ENCODE measurements at places on chromosomes 2 and 18.

DNA sequence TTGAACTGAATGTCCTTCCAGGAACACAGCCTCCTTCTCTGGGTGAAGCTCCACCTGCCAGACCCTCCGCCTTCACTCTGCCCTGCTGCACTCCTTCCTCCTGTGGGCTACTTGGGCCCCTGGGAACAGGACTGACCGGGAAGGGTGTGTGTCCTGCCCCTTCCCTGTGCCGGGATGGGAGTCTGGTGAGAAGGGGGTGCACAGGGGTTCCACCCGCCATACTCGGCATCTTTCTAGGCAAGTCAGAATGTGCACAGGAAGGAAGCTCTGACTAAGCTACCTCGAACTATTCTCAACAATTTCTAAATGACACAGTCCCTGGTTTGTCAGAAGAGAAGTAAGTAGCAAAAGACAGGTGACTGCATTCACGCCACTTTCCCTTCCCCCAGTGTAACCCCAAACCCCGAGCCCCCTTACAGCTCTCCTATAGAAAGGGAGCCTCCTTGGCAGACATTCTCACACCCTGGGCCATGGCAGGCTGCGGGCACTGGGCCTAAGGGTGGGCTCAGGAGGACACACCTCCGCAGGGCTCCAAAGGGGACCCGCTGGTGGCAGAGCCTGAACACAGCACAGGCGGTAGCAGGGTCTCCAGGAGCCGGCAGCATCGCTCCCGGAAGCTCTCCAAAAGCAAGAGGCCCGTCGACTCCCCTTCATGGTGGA is 184.1 kb downstream of the HDAC4 start:
- DNase-seq = no peak

GRCh38 chr18:44679914-44680272 is 795 bp upstream of the SETBP1 start:
- DNase-seq = no peak

DNA sequence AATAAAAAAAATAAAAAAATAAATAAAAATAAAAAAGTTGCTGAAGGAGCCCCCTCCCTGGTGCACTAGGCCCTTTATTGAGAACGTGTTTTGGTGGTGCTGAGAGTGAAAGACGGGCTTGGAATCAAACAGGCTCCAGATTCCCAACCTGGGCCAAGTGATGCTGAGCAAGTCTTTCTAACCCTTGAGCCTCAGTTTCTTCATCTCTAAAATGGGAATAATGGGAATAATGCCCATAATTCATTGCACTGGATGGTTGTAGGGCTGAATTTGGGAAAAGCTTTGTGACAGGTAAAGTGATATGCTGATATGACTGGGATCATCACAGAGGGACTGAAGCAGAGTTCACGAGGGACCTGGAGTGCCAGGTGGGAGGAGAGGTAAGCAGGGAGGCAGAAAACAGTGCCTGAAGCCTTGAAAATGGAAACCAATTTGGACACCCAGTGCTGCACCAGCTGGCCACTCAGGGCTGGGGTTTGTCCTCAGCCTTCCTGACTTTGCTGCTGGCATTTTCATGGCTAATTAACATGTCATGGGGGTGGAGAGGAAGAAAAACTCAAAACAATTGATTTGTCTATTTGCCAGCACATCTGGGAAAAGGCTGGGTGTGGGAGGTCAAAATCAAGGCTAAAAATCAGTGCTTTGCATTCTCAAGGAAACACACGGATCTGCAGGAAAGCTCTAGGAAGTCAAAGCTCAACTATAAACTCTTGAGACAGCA is 241.3 kb downstream of the LOXHD1 start:
- DNase-seq = no peak

DNA sequence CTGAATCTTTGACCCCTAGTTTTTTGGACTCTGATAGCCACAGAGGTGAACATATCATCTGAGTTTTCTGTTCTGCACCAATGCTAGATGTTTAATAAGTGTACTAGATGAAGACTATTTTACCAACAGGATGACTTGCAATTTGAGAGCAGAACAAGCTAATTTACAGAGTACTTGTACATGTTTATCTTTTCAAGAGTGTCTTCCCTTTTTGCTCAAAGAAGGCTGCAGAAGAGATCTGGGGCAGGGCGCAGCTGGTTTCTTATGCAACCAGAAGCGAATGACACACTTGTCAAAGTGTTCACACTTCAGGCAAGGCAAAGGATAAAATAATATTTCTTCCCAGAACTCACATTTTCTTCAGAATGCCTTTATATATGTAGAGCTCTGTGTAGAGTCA is 86.0 kb downstream of the VWA3B start:
- DNase-seq = no peak

DNA sequence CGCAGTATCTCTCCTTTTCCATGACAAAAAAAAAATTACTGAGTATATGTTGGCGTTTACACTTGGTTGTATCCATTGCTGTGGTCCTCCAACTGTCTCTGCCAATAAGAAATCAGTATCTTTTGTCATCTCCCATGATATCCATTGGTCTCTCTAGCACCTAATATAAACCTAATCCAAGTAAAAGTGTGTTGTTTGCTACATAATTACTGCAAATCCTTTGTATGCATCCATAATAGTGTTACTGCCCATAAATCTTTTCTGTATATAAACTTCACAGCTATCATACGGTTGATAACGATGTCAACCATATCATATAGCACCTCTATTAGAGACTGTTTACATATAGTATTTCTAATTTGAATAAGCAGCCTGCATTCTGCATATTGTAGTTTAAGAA is 226.9 kb downstream of the AGPS start:
- DNase-seq = no peak

DNA sequence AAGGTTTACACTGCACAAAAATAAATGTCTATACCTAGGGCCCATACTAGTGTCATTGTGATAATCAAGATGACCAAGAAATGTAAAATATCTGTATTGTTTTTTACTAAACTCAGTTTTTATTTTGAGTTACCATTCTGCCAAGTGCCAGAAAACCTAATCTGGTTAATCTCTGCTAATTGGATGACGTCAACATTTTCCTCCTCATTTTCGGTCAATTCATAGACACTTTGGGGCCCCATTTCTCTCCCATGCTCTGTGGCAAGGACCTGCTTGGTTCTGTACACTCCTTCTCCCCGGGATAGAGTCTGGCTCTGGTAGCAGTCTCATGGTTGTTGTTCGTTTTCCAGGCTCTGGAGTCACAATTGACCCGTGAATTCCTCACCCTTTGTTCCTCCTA is 186.5 kb upstream of the TCF4 start:
- no peak for DNase-seq

DNA sequence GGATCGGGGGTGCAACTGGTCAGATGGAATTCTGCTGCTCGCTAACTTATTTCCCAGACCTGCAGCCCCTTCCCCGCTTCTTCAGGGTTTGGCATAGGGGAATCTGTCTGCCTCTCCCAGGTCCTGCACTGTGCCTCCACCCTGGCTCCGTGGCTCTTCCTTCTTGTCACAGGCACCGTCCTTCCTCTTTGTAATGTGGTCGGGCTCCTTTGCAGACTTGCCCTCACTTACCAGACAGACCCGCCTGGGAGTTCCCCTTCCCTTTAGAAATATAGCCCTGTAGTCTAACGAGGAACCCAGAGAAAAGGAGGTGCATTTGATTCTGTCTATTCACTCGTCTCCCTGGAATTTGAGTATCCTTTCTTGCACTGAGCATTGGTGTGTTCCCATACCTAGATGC is 63.9 kb upstream of the PAX8 start:
- no peak for DNase-seq

GRCh38 chr2:85888020-85888683 is 638 bp downstream of the ST3GAL5 start:
- DNase-seq = no peak

DNA sequence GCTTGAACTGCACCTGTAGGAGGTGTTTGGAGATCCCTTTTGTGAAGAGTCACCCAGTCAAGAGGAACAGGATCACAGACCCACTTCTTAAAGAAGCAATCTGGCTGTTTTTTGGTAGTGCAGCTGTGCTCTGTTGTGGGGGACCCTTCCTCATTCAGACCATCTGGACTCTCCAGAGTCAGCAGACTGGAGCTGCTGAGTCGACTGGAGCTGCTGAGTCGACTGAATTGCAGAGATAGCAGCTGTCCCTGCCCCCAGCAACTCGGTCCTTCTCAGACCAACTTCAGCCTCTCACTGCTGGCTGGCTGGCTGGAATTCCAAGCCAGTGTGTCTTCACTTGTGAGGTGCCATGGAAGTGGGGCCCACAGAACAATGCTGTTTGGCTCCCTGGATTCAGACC is 56.8 kb downstream of the GTF3C3 start:
- DNase-seq = no peak

DNA sequence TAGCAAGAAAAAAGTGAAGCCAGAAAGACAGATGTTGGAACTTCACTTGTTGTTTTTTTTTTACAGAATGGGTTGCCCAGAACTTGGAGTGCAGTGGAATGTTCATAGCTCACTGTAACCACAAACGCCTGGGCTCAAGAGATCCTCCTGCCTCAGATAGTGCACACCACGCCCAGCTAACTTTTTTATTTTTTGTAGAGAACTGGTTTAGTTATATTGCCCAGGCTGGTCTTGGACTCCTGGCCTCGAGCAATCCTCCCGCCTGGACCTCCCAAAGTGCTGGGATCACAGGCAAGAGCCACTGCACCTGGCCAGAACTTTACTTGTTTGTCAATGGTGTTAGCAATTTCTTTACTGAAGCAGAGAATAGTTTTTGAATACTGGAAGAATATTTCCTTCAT is 11.9 kb upstream of the ASPRV1 start:
- peak; percentile 56 for DNase-seq

- no peak for DNase-seq
Measured at GRCh38 chr2:104385743-104386142, 468.2 kb upstream of the POU3F3 start.

DNA sequence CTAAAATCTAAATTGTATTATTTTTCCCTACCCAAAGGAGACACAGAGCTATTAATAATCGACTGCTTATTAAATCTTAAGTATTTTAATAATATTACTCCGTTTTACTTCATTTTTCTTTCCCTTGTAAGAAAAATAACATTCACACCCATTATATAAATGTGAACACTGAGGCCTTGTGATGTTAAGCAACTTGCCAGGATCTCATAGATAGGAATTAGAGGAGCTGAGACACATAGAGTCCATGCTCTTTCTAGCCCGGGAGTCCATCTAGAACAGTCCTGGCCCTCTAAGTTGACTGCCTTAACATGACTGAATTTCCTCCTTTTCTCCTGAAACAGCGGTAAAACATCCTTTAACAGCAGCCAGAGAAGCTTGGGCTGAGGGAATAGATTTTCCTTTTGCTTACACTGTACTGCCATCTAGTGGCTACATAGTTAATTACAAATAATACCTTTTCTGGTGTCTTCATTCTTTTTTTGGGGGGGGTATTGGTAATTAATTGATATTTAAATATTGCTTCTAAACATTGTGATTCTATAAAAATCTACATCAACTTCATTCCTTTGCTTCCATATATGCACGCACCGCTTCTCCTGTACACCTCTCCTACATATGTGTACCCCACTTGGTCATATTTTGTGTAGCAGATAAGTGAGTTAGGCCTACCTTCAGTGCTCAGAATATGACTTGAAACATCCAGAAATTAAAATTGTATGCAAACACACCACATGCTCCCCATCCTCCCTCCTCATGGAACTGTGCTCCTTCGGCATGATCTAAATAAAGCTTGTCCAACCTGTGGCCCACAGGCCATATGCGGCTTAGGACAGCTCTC is 125.8 kb upstream of the HNMT start:
- no peak for DNase-seq

DNA sequence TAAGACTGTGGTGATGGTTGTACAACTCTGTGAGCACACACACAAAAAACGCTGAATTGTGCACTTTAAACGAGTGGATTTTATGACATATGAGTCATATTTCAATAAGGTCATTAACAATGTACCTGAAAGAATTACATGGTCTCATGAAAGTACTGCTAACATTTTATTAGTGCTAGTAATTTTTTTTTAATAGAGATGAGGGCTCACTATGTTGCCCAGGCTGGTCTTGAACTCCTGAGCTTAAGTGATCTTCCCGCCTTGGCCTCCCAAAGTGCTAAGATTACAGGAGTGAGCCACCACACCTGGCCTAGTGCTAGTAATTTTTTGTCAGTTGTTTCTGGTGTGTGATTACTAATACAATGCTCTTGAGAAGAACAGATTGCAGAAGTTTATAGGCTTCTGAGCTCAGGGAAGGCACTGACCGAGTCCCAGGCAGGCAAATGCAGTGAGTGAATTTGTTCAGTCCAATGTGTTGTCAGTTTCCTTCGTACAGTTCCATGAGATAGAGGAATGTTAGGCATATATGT is 177.0 kb downstream of the TGIF1 start:
- DNase-seq = no peak

- DNase-seq = peak; percentile 18
Measured at GRCh38 chr18:64134044-64134747, 14.7 kb downstream of the LINC00305 start.

- DNase-seq = no peak
Measured at GRCh38 chr18:62875323-62875722, 160.0 kb downstream of the PHLPP1 start.

DNA sequence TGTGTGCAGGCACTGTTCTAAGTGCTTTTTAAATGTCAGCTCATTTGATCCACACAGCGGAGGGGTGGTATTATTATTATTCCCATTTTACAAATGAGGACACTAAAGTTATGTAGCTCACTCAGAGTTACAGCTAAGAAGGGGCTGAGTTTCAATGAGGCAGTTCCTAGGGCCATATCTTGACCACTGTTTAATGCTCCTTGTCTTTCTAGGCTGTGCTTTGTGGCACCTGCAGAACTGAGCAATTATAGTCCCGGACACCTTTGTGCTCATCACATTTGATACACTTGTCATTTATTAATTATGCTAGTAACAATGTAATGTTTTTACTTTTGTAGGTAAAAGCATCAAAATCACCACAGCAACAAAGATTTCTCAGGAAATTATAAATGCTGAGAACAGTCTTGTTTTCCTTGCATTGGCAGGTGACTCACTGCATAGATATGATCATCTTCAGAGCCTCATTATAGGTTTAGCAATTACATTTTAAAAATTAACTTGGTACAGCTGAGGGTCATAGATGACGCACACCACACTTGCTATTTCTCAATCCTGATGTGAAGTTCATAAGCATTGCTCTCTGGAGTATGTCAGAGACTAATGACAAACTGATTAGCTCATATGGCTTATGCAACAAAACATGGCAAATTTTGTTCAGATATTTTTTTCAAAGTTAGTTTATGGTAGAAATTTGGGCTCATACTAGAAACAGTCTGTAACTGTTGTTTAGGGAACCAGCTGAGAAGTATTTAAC is 366.8 kb downstream of the TGIF1 start:
- peak; percentile 82 for DNase-seq

- no peak for DNase-seq
Measured at GRCh38 chr18:33558529-33558928, 19.5 kb upstream of the ASXL3 start.

All from NCI-H226 (cell line).